ENCODE measurements at places on chromosomes 11 and 22.

- DNase-seq: peak; percentile 51
Measured at GRCh38 chr11:34890812-34891211, 25.4 kb downstream of the APIP start.

- no peak for DNase-seq
Measured at GRCh38 chr11:103528046-103528445, 418.8 kb downstream of the DYNC2H1 start.

GRCh38 chr22:37242395-37242918, 1.6 kb downstream of the RAC2 start:
- DNase-seq: peak; percentile 46

- DNase-seq: peak; percentile 3
Measured at GRCh38 chr22:20740222-20740951, 33.5 kb upstream of the SERPIND1 start.

DNA sequence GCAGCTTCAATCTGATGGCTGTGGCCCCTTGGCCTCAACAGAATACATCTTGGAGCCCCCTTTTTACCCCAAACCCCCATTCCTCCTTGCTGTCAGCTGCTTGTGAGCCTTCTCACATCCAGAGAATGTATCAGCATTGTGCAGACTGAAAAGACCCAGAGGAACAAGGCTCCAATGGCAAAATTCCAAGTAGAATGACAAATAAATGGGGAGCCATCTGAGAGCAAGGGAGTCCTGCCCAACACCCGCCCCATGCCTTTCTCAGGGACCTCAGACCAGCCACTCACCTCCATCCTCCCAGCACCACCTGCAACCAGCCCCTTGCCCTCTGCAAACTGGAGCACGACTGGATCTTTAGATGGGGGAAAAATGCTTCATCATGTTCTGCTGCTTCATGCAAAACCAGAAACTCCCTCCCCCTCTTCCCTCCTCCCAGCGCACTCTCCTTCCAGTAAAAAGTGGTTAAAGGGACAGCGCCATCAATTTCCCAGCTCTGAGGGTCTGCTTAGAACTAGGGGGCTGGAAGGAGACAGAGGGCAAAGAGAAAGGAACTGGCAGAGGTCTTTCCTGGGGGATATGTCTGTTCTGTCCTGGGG, 2.2 kb upstream of the NEFH start:
- DNase-seq: no peak

GRCh38 chr11:65572356-65573051, at the start of gene FAM89B:
TSS of gene FAM89B (plus strand) at chr11:65572538. CDS start at chr11:65572670, 132 bp downstream.
- DNase-seq: peak; percentile 89

DNA sequence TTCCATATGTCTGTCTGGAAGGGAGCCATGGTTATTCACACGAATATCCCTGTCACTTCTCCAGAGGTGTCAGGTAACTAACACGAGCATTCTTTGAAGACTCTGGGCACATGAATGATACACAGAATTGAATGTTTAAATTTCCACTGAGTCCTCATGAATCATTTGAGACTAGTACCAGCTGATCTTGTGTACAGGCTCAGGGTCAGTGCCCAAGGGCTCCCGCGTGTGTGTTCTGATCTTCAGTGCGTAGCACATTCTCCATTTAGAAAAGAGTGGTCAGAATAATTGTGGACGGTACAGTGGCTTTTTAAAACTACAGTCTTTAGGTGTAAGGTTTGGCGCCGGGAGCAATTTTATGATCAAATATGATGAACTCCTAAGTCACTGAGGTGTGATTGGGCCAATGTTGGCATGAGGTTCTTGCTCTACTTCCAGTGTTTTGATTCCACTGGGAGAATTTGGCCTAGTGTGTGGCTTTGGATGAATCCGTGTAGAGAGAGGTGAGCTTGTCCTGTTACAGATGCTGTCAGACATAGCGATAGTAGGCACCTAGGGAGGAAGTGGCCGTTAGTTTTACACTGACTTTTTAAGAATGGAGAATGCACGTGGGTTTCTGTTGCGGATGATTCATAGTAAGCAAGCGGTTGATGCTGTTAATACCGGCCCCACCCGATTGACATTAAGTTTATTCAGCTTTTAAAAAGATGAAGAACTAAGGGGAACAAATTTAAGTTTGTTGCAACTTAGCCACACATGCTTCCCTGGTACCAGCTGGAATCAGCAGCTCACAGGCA, 22.2 kb downstream of the NUP50 start:
- no peak for DNase-seq

- no peak for DNase-seq
Measured at GRCh38 chr11:117868088-117868487, 8.4 kb downstream of the FXYD6 start.

GRCh38 chr22:19808873-19809478, 45.7 kb downstream of the GNB1L start:
- DNase-seq: no peak

GRCh38 chr22:28180804-28181731, 262.0 kb upstream of the PITPNB start:
- DNase-seq: peak; percentile 81

GRCh38 chr22:49480896-49481658, 346.6 kb downstream of the BRD1 start:
- no peak for DNase-seq

DNA sequence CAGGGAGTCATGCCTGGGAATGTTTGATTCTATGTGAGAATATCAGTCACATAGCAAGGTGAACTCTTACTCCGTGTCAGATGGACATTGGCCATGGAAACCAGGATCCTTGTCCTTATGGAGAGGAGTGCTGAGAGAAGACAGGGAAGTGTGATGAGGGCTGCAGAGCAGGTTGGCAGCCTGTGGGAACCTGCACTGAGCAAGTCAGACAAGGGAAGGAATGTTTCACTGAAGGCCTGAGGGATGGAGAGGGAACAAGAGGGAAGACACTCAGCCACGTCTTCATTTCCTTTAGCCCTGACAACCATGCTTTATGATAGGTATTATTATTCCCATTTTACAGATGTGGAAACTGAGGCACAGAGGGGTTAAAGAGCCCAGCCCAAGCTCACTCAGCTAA, 38.4 kb upstream of the HORMAD2 start:
- no peak for DNase-seq

GRCh38 chr22:23147617-23148387, 2.5 kb downstream of the RAB36 start:
- DNase-seq: peak; percentile 36

GRCh38 chr22:38730411-38730871, 24.7 kb downstream of the GTPBP1 start:
- no peak for DNase-seq

DNA sequence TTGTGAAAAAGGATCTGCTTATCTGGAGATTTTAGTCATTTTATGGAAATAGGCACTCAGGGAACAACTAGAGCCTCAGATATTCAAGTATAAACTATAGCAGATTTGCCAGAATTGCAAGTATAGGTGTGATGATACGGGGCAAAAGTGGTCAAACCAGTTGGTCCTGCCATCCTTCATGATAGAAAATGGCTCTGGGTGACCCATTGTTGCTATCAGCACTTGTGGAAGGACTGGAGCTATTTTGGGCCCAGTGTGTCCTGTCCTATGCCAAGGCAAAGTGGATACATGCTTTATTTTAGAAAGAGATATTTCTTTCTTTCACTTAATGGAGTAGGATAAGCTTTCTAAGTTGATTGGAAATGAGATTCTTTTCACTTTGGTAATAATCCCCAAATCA, 85.2 kb downstream of the PPP6R3 start:
- no peak for DNase-seq

GRCh38 chr22:37926771-37927636, 20.9 kb downstream of the MICALL1 start:
- no peak for DNase-seq

GRCh38 chr11:65446446-65447277, 24.1 kb downstream of the NEAT1 start:
- DNase-seq: peak; percentile 71

- peak; percentile 93 for DNase-seq
Measured at GRCh38 chr11:57205041-57205641, 23.4 kb downstream of the LRRC55 start.

DNA sequence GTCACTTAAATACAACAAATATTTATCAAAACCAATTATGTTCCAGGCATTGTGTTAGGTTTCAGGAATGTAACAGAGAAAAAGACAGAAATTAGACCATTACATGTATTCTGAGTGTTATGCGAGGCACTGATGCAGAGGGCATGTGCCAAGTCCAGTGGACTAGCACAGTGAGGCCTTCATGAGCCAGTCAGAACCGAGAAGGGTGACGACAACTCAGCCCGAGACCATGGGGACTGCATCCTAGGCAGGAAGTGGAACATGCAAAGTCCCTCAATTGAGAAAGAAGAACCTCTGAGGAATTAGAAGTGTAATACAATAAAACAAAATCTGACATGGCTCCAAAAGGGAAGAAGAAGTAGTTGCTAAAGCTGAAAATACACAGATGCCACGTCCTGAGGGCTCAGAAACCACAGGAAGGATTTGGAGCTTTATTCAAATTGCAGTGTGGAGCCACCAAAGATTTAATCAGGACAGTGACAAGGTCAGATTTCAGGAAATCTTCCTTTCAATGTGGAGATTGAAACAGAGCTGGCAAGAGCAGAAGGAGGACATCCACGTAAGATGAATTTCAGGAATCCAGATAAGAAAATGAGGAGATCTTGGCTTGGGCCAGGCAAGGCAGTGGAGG, 529.6 kb downstream of the NTM start:
- no peak for DNase-seq

GRCh38 chr11:35389897-35390465, 29.4 kb downstream of the SLC1A2 start:
- no peak for DNase-seq

DNA sequence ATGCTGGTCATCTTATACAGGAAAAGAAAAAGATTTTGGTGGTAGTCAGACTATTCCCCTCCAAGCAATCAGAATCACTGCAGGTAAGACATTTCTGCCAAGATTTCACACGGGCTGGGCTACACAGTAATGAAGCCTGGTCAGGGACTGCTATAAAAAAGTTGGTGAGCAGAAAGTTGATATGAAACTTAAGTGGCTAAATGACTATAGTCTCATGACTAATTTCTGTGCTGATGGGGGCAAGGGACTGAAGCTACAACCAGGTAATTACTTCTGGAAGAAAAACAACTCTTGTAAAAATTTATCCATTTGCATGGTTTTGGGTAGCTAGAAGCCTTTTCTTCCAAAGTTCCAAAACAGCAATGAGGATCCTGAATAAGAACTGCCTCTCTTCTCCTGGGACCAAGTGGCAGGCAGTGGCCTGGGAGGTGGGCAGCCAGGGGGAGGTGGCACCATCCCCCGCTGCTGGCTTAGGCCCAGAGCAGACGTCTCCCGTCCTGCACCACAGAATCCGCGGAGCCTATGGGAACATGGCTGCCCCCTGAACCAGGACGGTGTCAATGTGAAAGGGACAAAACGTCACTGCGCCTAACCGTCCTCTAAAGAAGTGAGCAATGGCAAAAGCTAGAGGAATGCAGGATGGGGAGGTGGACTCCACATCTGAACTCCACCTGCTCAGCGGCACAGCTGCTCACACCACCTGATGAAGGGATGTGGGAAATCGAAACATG, 122.6 kb upstream of the LMO1 start:
- no peak for DNase-seq

DNA sequence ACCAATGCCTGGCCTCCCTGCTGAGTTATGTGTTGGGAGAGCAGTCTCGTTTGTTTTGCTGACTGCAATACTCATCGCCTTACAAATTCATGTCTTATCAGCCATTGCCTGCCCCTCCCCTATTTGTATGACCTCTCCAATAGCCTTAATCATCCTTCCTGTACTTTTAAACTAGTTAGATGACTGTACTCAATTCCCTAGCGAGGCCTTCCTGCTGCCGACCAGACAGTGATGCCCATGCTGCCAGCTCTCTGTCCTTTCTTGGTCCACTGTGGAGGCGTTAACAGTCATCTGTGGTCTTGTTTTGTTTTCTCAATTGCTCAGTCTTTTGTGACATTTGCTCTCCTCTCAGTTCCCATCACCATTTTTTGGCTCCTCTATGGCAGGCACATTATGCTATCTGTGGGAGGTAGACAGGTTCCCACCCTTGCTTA, 20.3 kb upstream of the YPEL1 start:
- DNase-seq: peak; percentile 73

DNA sequence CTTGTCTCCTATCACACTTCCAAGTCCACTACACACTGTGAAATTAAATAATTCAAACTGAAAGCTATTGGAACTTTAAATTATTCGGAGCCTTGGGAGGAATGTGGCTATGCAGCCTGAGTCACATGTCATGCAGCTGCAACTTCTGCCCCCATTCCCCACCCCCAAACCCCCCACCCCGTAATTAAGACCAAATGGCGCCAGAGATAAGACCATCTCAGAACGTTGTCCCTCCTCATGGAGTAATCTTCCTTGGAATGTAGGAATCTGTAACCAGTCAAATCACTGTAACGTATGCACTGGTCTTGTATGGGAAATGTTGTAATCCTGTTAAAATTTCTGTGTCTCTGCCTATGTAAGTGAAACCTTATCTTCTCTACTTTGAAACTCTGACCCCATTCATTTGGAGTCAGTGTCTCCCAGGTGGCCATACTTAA, 37.0 kb downstream of the GAB2 start:
- peak; percentile 85 for DNase-seq

DNA sequence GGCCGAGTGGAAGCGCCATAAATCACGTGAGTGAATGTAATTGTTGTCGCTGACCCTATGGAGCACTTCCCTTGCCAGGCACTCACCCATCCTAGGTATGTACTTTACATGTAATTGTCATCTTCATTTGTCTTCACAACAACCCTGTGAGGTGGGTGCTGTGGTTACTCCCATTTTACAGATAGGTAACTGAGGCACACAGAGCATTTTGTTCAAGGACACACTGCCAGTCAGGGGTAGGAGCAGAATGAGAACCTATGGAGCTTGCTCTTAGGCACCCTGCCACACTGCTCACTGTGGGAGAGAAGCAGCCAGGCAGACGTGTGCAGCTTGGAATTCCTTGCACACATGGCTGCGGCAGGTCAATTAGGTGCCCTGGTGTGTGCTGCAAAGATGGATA, 785 bp upstream of the EFCAB6 start:
- DNase-seq: no peak

DNA sequence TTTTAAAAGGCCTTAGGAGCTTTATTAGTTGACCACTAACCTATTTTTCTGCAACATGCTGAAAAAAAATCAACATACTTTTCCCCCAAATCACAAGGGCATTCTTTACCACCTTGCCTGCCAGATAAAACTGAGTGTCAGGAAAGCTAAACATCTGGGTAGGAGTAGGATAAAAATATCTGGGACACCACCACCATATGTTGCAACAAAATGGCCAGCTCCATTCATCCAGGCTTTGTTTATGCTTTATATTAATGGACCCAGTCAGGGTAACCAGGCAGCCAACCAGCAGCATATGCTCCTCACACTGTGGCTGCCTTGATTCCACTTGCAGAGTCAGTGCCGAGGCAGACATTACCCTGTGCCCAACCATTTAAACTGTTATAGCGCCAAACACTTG, 1024.5 kb downstream of the LRRC4C start:
- DNase-seq: no peak

DNA sequence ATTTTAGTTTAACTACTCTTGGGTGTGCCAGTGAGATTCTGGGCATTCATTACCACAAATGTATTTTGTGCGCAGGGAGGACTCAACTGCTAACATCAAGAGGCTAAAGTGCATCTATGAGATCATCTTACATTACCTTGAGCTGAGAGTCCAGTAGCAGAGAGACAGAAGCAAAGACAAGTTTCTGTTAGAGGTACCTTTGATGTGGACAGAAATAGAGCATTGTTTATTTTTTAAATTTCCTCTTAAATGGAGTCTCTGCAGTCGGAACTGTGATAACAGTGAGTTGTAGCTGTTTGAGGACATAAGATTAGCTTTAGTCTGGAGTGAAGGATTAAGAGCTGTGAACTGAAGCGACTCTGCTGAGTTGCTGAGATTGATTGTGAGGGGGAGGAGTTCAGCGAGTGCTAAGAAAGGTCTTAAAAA, 297.0 kb downstream of the CADM1 start:
- no peak for DNase-seq

Data from EH (cell line).